ENCODE measurements at places on chromosomes 12 and 14. TPM values are rescaled to one million over a fixed set of nuclear protein-coding genes. Genes with fewer than 3 reads are reported as not detected.

The LGR5 gene
- 22.0 TPM for polyA plus RNA-seq

The SOAT2 gene
- polyA plus RNA-seq = 1.9 TPM

DNA sequence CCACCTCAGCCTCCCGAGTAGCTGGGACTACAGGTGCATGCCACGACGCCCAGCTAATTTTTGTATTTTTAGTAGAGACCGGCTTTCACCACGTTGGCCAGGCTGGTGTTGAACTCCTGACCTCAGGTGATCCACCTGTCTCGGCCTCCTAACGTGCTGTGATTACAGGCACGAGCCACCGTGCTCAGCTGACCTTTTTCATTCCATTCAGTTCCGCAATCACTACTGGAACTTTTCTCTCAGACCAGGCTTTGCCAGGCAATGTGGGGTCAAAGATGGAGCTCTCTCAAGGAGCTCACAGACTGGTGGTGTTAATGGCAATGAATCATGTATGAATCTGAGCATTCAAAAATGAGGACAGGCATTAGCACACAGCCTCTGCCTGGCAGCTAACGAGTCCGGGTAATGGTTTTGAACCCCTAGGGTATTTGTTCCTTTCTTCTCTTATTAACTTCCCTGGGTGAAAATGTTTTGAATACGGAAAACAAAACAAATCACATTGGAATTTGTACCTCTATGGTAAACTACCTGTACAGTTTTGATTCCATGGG is 9.4 kb upstream of the TCHP start:
- DNase-seq = no peak

GRCh38 chr12:55829967-55830600 is 697 bp upstream of the DNAJC14 start:
- no peak for DNase-seq

DNA sequence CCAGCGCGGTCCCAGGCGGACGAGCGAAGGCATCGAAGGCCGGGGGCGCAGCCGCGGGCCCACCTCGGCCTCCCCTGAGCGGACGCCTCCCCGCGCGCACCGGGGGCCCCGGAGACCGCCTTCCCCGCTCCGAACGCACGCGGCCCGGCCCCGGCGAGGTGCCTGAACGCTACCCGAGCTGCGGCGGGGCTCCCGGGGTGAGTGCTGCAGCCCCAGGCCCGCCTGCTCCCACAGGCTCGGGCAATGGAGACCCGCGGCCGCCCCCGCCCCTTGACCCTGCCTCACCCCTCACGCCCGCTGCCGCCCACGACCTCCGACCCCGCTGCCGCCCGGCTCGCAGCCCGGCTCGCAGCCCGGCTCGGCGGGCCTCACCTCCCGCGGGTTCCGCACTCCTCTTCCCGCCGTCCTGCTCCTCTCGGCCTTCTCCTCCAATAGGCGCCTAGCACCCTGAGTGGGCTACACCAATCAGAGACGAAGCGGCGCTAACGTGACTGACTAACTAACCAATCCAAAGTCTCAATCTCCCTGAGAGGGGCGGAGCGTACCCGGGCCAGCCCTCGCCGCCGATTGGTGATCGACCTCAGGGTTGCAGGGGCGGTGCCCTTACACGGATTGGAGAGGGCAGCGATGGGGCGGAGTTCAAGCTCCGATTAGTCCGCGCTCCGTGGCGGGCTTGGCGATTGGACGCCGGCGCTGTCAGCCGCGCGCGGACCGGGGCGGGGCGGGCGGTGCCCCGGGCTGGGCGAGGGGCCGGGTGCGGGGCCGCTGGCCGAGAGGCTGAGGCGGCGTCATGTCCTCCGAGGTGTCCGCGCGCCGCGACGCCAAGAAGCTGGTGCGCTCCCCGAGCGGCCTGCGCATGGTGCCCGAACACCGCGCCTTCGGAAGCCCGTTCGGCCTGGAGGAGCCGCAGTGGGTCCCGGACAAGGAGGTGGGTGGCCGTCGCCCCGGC is at the start of the genes XRCC3 and ZFYVE21:
Gene XRCC3 (minus strand): TSS at position 400 of the 949 bp plus-strand sequence. CDS start 4,364 bp downstream, outside the sequence.
Gene ZFYVE21 (plus strand): TSS at position 759 of the 949 bp plus-strand sequence. CDS start 32 bp downstream, at position 791.
- peak; percentile 96 for DNase-seq
